ENCODE measurements at places on chromosomes 3 and 15. TPM values are rescaled to one million over a fixed set of nuclear protein-coding genes. Genes with fewer than 3 reads are reported as not detected.

LHFPL4 gene
- polyA plus RNA-seq = 1.1 TPM

CD200R1 gene
- 1.7 TPM for polyA plus RNA-seq

DUOXA2 gene
- polyA plus RNA-seq = not detected

COLQ gene
- polyA plus RNA-seq = 4.7 TPM

UBAP1L gene
- polyA plus RNA-seq = 4.9 TPM

DNA sequence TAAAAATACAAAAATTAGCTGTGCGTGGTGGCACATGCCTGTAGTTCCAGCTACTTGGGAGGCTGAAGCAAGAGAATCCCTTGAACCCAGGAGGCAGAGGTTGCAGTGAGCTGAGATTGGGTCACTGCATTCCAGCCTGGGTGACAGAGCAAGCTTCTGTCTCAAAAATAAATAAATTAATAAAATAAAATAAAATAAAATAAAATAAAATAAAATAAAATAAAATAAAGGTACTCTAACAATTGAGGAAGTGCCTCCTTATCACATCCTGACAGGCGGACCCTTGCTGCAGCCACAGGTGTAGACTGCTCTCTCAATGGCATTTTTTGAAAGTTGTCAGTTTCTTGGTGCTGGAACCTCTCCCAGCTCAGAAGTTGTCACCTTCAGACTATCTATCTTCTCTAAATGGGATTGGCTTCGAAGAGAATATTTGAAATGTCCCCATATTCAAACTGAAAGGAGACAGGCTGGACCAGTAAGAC, 304.1 kb downstream of the RORA start:
- DNase-seq = no peak

GRCh38 chr3:146502887-146503460, 33.6 kb upstream of the PLSCR2 start:
- no peak for DNase-seq

GRCh38 chr3:19931180-19931692, 2.8 kb downstream of the EFHB start:
- DNase-seq = no peak

GRCh38 chr3:190644766-190645165, 130.9 kb downstream of the IL1RAP start:
- DNase-seq = no peak

- no peak for DNase-seq
Observed at GRCh38 chr3:102761766-102762165, 327.0 kb downstream of the ZPLD1 start.

- no peak for DNase-seq
Observed at GRCh38 chr15:71685420-71685993, 124.8 kb upstream of the NR2E3 start.

GRCh38 chr3:27560484-27561056, 76.4 kb upstream of the SLC4A7 start:
- no peak for DNase-seq

DNA sequence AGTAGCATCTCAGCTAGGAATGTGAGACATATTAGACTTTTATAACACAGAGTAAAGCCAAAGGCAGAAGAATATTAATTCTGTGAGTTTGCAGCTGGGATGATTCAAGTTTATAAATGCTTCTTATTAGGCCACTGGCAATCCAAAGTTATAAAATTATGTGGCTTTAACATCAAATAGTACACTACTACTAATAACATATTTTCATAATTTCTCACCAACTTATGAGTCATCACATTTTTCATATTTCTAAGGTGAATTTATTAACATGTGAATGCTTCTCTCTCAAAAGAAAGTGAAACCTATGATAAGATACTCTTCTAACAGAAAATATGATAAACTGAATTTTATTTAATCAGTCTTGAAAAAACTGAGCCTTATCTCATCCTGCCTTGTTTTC, 1348.2 kb upstream of the ALCAM start:
- DNase-seq = no peak

GRCh38 chr3:123618768-123619484, 34.1 kb upstream of the HACD2 start:
- no peak for DNase-seq

- DNase-seq = no peak
Observed at GRCh38 chr15:38864827-38865581, 300.4 kb upstream of the RASGRP1 start.

GRCh38 chr3:12620305-12620704, 43.6 kb downstream of the RAF1 start:
- no peak for DNase-seq

GRCh38 chr15:74343127-74343796, 24.2 kb downstream of the CYP11A1 start:
- no peak for DNase-seq

- DNase-seq = peak; percentile 84
Observed at GRCh38 chr3:58471025-58471887, 20.6 kb upstream of the KCTD6 start.

- DNase-seq = no peak
Observed at GRCh38 chr3:67564008-67564407, 90.4 kb downstream of the SUCLG2 start.

- DNase-seq = no peak
Observed at GRCh38 chr3:35776346-35776745, 137.0 kb downstream of the ARPP21 start.

- DNase-seq = no peak
Observed at GRCh38 chr3:20038699-20039465, 1.4 kb upstream of the KAT2B start.

- no peak for DNase-seq
Observed at GRCh38 chr3:29169451-29169850, 111.4 kb upstream of the RBMS3 start.

DNA sequence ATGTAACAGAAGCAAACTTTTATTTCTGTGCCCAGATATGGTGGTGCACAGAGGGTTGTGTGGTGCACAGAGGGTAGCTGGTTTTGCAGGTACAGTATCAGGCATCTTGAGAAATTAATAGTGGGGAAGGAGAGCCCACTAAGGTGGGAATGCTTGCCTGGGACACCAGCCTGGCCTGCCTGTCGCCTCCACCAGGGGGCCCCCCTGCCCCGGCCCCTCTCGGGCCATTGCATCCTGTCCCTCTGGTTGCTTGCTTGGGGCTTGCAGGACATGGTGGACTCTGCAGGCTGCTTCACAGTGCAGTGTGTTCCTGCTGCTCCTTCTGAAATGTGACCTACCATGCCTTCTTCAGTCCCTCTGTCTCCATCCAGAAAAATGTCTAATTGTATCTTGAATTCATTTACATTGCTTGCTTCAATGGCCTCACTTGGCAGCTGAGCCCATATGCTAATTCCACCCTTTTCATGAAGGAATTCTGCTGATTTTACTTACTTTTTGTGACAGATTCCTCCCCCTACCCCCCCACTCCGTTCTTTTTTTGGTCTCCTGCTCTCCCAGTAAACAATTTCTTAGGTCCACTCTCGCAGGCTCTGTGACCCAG, 73.6 kb downstream of the EEFSEC start:
- DNase-seq = no peak

GRCh38 chr3:12585181-12585580, 28.3 kb downstream of the MKRN2 start:
- DNase-seq = no peak

GRCh38 chr15:64019764-64020163, 26.5 kb downstream of the DAPK2 start:
- peak; percentile 51 for DNase-seq

DNA sequence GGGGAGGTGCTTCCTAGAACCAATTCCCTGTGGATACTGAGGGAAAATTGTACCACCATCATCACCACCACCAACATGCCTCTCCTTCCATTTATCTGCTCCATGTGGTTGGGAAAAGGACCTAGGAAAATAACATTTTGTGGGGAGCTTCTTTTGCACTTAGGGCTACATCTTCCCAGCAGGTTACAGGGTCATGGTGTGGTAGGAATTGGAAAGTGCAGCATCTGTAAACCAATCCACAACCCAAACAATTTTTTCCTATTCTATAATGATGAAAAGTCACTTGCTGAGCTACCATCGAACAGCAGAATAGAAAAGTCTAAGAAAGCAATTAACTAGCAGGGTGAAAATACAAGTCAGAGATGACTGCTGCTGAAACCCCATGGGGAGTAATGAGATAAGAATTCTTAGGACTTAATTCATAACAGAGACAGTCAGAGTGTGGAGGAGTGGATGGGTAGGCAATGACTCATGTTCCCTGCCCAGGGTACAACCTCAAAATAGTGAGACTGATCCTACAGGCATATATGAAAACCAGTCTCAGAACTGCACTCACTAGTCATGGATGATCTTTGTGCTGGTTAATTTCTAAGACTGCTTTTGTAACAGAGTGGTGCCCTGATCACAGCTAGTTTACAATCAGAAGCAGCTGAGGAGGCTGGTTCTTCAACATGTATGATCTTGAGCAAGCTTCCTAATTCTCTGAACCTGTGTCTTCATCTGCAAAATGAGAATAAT, 38.1 kb upstream of the LEKR1 start:
- no peak for DNase-seq

GRCh38 chr3:53671192-53671960, 174.8 kb downstream of the CHDH start:
- no peak for DNase-seq

DNA sequence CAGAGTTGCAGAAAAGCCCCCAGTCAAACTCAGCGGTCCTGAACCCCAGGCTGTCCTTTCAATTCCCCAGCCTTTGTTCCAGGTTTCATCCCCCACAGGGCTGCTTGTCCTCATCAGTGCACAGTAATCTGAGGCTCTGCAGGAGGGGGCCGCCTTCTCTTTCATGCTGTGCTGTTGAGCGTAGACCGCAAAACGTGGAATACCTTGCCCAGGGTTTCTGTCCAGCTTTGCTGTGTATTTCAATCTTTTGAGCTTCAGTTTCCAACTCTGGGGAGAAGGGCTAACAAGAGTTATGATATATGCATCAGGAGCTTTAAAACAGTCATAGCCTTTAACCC, 64.8 kb downstream of the FAM43A start:
- DNase-seq = no peak

DNA sequence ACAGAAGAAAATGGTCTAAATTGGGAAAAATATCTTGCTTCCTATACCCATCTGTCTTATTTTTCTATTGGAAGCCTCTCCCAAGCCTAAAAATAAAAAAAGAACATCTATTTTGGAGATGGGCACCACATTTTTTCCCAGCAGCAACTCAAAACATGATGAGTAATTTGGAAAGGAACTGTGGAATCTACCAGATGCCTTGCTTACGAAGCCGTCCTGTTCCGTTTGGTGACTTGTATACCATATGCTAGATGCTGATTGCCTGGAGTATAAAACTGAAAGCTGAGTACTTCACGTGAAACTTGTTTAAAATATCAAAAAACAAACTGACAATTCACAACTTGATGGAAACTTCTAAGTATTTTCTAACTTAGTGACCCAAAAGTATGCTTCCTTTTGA, 491.0 kb downstream of the ROBO2 start:
- DNase-seq = no peak
